ENCODE measurements at places on chromosomes 7 and 10.

DNA sequence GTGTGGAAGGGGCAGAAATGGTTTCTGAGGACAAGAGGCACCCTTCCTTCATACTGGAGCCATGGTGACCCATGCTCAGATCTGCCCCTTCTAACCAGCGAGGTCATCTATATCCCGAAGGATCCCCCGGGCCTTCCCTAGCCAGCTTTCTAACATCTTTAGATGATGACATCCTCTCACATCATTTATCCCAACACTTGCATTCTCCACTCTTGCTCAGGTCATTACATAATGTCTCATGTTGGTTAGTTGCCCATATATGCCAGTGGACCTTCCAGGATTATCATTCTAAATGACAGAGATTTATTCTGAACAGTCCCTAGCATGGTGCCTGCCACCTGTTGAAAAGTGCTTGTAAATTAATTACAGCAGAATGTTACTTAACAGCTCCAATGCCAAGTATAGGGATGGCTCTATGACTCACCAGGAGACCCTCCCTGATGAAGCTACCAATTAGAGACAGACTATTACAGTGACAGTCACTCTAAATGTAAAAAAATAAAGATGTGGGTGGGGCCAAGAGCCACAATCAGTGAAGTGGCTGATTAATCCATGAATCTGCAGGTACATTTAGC, 22.6 kb upstream of the ABLIM1 start:
- no peak for DNase-seq

DNA sequence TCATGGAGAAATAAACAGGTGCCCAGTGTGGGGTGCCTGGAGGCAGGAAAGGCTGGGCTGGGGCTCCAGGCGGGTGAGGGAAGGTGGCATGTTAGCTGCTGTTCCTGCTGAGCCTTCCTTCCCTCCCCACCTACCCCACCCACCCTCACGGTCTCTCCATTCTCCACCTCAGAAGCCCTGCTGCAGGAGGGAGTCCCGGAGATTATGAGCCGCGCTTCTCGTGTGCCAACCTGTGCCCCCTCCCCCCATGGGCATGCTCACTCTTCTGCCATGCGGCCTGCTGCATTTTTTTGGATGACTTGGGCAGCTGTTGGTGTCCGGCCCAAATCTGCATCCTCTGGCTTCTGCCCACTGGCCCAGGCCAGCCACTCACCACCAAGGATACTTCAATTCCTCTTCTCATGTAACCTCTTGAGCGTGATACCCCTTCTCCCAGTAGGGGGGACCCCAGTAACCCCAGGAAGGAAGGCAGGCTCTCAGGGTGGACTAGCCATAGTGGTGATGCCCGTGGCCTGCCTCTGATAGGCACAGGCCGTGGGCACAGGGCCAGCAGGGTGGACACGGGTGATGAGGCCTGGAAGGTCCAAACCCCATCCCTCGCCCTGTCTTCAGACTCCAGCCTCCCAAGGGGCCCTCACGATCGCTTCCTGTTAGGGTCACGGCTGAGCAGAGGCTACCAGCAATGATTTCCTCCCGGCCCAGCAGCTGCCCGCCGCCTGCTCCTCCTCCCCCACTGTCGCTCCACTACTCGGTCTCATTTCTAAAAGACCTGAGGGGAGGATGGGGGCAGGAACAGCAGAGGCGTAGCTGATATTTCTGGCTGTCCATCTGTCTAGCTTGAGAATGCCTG, 27.8 kb downstream of the UNC5B start:
- DNase-seq, result no peak

GRCh38 chr7:7772397-7772821, 54.0 kb upstream of the RPA3 start:
- no peak for DNase-seq

GRCh38 chr7:114229246-114229645, 185.4 kb upstream of the FOXP2 start:
- no peak for DNase-seq

- DNase-seq, result no peak
Observed at GRCh38 chr10:74227697-74228424, 76.8 kb downstream of the ADK start.

- no peak for DNase-seq
Observed at GRCh38 chr10:111203615-111204014, 126.8 kb downstream of the ADRA2A start.

DNA sequence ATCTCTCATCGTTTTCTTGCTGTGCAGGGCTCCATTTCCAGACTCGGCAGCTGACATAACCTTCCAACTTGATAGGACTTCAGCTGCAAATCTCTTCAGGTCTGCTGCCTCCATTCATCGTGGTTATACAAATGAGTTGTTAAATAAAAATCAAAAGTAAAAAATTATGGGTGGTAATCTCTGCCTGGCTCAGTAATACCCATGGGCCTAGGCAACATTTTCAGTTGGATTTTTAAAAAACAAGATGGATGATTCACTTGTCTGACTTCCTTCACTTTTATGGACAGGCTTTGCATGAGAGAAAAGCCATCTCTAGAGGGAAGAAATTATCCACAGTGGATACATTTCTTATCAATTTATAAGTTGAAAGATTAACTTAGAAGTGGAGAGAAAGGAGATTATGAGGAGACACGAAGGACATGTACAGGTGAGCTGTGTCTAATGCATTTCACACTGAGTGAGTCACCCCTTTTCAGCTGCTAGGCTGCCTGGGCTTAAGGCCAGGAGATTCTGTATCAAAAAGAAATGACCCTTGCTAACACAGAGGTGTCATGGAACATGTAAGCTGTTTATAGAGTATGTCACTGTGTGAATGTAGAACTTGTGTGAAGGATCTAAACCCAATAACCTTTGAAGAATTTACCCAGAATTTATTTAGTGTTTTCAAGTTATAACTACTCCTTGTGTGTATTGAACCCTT, 495.1 kb downstream of the AUTS2 start:
- no peak for DNase-seq

GRCh38 chr7:122488241-122488640, 183.7 kb upstream of the FEZF1 start:
- no peak for DNase-seq

DNA sequence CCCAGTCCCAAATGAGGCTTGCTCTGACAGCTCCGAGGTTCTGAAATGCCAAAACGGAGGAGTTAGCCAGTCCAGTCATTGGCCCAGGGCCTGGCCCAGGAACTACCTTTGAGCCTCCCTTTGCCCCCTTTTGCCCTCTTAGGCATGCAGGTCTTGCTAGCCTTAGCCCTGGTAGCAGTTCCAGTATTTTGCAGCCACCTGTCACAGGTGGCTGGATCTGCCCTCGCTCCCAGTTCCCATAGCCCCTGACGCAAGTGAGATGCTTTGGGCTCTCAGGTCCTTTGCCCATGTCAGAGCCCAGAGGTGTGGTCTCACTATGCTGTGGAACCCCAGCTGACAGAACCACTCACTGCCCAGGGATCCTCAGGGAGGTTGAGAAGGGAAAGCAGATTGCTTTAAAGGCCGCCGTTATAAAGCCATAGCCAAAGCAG, 42.0 kb downstream of the GPRIN2 start:
- no peak for DNase-seq

Measured in GM19239 (cell line).